ENCODE measurements at places on chromosomes 4 and X.

- no peak for DNase-seq
Measured at GRCh38 chrX:41802958-41803357, 79.0 kb downstream of the GPR82 start.

GRCh38 chrX:53900623-53901022 is 143.7 kb downstream of the PHF8 start:
- no peak for DNase-seq

DNA sequence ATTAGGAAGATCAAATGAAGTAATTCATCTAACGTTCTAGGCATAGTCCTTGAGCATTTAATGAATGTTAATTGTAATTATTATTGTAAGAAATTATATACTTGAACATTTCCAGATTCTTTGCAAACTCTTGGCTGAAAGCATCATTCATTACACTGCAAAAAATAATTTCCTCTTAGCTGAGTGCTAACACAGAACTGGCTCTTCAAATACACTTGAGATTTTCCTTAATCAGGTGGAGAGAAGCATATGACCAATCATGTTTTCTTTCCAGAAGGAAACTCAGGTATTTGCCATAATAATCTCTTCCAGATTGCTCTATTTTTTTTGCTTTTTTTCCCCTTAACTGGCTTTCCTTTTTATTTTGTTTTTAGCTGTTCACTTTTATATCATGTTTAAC is 42.5 kb downstream of the SLC39A8 start:
- DNase-seq: no peak

- no peak for DNase-seq
Measured at GRCh38 chrX:86148594-86148993, 343 bp downstream of the DACH2 start.

DNA sequence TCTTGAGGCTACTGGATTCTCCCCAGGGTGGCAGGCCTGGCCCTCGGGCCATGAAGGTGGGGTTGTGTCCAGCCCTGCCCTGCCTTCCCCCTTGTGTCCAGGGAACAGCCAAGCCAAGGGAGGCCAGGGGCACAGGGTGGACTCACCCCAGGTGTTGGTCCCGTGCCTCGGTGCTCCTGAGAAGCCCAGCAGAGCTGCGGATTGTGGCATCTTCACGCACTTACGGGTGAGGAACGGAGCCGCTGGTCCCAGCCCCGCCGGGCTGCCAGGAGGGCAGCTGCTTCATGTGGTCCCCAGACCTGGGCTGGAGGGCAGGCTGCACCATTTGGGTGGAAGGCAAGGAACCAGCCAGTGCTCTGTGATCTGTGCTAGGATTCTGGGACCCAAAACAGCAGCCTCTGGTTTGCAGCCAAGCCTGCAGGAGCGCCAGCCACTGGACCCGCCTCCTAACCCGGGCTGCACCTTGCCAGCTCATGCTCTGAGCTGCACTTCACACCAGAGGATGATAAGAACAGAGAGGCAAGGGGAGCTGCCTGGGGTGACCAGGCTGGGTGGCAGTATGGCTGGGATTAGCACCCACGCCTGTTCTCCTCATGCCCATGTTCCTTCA is 36.1 kb upstream of the HMX1 start:
- DNase-seq: no peak

- DNase-seq: no peak
Measured at GRCh38 chr4:158778156-158778711, 9.4 kb downstream of the FNIP2 start.

DNA sequence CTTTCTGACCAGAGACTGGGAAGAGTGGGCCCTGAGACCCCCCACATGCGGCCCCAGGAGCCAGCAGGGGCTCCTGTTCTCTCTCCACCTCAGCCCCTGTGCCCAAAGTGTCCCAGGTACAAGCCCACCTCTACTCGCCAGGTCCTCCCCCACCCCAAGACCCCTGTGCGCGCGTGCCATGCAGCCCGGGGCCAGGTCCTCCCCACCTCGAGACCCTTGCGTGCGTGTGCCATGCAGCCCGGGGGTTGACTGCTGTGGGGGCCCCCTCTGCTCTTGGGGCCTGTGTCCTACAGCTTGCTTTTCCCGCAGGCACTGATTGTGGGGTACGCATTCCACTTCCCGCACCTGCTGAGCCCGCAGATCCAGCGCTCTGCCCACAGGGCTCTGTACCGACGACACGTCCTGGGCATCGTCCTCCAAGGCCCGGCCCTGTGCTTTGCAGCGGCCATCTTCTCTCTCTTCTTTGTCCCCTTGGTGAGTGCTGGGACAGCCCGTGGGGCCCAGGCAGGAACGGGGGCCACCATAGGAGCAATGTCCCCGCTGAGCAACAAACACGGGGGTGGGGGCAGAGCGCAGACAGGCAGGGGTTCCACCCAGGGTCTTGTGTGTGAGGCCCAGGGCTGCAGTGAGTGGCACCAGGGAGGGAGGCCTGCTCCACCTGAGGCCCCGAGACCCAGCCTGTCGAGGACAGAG is 20.3 kb downstream of the DGKQ start:
- DNase-seq: no peak

- no peak for DNase-seq
Measured at GRCh38 chr4:93319041-93319440, 509.5 kb upstream of the ATOH1 start.

DNA sequence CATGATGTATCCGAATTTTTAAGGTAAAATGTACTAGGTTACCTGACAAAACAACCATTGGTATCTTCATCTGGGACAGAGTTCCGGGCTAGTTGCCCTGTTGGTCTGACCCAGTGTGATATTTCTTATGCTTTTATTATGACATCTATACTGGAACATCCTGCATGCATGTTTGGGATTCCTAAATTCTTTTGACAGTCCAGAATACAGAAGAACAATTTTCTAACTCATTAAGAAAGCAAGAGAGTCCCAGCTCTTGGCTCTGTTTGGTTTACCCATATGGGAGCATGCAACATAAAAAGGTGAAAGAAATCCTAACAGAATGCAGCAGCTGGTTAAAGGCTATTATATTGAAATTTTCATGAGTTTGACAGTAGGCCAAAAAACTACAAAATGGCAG is 247.7 kb upstream of the FTHL17 start:
- DNase-seq: no peak

GRCh38 chrX:34879346-34879745 is 63.2 kb upstream of the FAM47B start:
- no peak for DNase-seq

Data from activated T-helper 1 cell treated with anti-CD3 and anti-CD28 coated beads, Interleukin-2, amount 50 U/mL, for 16 hours (primary cell).